ENCODE measurements at places on chromosomes 1 and 21.

GRCh38 chr1:225539575-225539974 is 111.7 kb upstream of the LBR start:
- no peak for DNase-seq

GRCh38 chr1:29812408-29813135 is 576.2 kb downstream of the PTPRU start:
- DNase-seq: no peak

GRCh38 chr1:31108861-31109260 is 43.3 kb upstream of the PUM1 start:
- no peak for DNase-seq

GRCh38 chr1:30133414-30134055 is 589.9 kb downstream of the MATN1 start:
- peak; percentile 31 for DNase-seq

- DNase-seq: no peak
Observed at GRCh38 chr1:218344814-218345672, at the start of gene TGFB2. TSS of gene TGFB2 (plus strand) at chr1:218345336. CDS start at chr1:218346702, 1,366 bp downstream.

DNA sequence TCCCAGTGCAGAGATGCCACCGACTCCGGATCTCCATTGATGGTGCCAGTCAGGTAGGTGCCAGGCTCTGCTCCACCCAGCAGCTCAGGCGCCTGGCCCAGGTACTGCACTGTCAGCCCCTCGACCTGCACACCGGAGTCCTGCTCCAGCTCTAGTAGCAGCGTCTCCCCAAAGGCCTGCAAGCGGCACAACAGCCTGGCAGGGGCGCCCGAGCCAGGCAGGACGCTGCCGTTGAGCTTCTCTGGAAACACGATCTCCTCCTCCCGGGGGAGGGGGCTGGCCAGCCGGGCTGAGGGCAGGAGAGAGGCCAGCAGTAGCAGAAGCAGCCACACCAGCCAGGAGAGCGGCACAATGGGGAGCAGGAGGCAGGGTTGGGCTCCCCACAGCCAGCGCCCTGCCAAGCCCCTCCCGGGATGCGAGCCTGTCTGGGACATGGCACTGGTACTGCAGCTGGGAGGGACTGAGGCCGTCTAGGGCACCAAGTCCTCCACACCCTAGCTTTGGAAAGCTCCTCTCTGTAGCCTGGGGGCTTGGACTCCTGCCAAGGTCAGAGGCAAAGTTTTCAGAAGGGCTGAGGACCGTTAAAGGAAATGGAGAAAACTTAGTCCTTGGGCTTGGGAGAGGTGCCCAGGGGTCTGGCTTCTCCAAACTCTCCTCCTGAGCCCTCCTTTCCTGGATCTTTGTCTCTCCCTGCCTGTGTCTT is 509 bp downstream of the ADAMTS4 start:
- DNase-seq: peak; percentile 71

GRCh38 chr21:28541371-28542112 is 451.1 kb downstream of the LTN1 start:
- no peak for DNase-seq

DNA sequence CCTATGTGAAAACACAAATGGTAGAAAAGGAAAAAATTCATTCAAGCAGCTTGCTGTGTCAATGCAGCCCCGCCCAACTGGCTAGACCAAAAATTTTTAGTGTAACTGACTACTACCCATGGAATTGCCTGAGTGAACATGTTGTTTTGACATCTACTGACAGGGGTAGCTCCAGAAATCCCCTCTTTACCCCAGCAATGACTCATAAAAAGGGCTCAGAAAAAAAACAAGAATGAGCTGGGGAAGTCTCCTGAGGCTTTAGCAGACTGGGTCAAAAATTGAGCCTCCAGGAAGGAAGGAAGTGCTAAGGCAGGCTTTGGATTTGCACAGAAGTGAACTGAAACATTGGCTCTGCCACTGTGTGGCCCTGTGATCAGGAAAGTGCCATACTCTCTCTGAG is 24.4 kb upstream of the FGGY start:
- DNase-seq: no peak

- no peak for DNase-seq
Observed at GRCh38 chr21:15793550-15794235, 63.9 kb downstream of the USP25 start.

DNA sequence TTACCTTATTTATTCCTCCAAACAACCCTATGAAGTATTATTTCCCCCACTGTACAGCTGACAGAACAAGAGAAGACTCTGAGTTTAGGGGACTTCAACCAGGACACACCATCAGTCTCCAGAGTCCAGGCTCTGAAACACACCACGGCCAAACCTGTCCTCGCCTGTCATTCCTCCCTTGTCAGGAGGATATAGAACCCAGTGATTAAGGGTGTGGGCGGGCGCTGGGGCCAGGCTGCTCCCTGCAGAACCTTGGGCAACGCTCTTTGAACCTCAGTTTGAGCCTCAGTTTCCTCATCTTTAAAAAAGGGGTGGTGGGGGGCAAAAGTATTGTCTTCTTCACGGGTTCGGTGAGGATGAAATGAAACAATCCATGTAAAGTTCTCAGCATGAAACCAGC is 9.4 kb upstream of the CEP85 start:
- no peak for DNase-seq

DNA sequence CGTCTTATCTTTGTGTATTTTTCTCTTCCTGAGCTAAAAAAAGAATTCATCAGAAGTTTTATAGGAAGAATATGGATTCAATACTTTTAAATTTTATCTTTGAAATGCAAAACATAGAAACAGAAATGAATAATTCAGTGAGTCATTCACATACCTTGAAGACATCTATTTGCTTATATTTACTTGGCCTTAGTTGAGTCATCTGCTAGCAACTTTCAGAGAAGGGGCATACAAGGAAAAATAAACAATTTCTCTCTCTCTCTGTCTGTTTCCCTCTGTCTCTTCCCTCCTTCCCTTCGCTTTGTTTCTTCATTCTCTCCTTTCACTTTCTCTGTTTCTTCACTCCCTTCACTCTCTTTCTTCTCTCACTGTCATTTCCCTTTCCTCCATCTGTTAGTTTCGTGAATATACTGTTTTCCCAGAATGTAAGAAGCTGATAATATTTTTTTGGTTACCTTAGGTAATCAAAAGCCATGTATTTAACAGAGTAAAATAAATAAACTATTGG is 477.2 kb downstream of the BRINP3 start:
- no peak for DNase-seq

GRCh38 chr1:24089743-24090555 is 22.0 kb downstream of the MYOM3 start:
- DNase-seq: no peak

- DNase-seq: no peak
Observed at GRCh38 chr1:95927061-95927460, 693.1 kb downstream of the RWDD3 start.

GRCh38 chr21:45322231-45322959 is 34.7 kb upstream of the POFUT2 start:
- no peak for DNase-seq

DNA sequence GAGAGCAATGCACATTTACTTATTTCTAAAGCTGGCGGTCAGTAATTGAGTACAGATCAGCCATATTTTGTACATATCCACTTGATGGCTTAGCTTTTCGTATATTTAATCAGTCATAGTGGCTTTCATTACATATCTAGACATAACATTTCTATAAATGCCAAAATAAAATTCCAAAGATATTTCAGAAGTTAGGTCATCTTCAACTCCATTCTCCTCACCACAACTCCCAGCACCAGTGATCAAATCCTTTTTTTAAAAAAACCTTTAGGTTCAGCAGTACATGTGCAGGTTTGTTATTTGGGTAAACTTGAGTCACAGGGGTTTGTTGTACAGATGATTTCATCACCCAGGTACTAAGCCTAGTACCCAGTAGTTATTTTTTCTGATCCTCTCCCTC is 53.9 kb upstream of the GNG4 start:
- no peak for DNase-seq

GRCh38 chr1:69524015-69524414 is 43.7 kb upstream of the LRRC7 start:
- no peak for DNase-seq

DNA sequence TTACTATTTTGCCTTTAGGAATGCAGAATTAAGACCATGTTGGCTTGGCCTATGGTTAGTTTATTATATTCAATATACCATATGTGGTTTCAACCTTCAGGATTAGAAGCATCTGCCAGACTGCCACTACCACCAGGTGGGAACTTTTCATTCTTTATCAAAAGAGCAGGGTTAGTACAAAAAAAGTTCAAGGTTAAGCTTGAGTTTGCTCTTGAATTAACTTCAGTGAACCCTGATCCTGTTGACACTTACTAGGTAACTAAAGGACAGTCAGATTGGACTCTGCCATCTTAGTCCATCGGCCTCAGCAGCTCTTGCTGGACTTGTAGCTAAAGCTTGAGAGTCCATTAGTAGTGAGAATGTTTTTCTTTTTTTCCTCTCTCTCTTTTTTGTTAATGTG is 22.1 kb downstream of the CLIC4 start:
- DNase-seq: no peak

GRCh38 chr1:153379591-153379990 is 4.2 kb upstream of the S100A12 start:
- no peak for DNase-seq

DNA sequence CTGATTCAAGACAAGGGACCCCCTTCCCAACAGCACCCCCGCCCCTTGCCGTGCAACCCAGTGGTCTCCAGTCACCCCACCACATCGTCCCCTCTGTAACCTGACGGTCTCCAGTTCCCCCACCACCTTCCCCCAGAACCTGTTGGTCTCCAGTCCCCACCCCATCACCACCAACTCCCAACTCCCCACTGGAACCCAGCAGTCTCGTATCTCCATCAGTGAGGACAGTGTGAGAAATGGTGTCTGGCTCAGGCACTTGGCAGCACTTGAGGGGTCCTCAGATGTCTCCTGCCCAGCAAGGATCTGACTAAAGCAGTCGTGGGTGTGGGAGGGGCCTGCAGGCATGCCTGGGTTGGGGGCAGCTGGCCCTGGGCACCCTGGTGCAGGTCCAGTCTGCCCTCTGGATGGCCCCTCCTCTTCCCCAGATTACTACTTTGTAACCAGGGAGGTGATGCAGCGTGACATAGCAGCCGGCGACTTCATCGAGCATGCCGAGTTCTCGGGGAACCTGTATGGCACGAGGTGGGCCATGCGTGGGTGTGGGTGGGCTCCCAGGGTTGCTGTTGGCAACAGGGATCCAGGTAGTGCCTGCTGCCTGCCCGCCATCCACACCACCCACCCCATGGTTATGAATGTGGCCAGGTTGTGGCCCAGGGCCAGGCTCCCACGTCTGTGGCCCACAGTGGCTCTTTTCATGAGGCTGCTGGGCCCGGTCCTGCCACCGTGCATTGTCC is 3.1 kb upstream of the GJC2 start:
- peak; percentile 18 for DNase-seq

- DNase-seq: no peak
Observed at GRCh38 chr1:162275622-162276175, 101.0 kb downstream of the SPATA46 start.

GRCh38 chr1:161199506-161200139 is 769 bp upstream of the ADAMTS4 start:
- no peak for DNase-seq

DNA sequence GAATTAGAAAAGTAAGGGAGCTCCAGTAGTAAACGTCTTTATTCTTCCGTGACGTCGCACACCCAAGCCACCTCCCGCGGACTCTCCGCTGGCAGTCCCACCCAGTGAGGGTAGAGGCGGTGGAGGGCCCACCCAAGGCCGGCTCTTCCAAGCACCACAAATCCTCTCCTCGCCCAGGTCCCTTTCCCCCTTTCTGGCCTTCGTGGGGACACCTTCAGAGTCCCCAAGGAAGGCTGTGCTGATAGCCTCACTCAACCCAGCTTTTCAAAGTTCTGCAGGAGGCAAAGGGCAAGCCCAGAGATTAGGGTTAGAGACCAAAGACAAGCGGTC is 349 bp upstream of the GPN2 start:
- DNase-seq: no peak

DNA sequence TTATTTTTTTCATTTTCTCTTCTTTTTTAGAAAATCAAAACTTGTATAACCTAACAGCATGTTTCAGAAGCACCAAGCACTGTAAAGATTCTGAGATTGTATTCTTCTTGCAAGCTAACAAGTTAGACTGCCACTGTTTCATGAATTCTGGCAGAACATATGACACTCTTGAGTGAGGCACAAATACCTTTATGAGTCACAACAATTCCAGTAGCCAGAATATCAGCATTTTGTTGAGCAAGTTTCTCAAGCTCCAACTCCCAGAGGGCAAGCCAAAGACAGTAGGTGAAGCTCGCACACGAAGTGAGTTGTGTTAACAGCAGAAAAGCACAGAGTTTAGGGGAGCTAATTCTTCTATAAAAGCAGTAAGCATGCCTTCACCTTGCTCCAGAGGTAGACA is 268.8 kb upstream of the NCAM2 start:
- DNase-seq: no peak

DNA sequence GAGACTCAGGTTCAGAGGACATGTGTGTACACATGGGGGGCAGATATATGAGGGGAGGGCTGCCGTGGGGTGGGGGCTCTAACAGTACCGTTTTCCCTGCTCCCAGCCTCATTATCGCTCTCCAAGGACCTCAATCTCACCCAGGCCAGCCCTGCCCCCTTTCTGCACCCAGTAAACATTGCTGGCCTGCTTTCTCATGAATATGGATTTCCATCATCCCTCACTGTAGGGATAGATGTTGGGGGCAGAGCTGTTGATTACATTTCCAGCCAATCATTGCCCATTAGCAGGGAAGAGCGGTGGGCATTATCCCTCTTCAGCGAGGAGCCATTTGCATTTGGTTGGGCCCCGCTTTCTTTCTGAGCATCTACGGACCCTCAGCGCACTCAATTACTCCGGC is 273.8 kb downstream of the RPS6KC1 start:
- DNase-seq: no peak

DNA sequence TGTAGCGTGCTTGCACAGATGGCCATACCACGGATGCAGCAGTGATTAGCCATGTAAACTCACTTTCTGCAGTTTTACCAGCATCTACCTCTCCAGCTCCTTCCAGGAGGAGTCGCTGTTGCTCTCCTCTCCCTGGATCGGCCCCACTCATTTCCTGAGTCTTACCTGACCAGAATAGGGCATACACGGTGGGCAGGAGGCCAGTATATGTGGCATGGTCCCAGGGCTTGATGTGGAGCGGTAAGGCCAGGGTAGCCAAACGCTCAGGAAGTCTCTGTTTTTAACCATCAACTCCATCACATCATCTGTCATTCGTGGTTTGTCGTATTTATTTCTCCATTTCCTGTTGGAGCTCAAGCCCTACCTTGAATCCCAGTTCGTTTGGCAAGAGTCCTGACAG is 163.4 kb upstream of the USP24 start:
- no peak for DNase-seq

DNA sequence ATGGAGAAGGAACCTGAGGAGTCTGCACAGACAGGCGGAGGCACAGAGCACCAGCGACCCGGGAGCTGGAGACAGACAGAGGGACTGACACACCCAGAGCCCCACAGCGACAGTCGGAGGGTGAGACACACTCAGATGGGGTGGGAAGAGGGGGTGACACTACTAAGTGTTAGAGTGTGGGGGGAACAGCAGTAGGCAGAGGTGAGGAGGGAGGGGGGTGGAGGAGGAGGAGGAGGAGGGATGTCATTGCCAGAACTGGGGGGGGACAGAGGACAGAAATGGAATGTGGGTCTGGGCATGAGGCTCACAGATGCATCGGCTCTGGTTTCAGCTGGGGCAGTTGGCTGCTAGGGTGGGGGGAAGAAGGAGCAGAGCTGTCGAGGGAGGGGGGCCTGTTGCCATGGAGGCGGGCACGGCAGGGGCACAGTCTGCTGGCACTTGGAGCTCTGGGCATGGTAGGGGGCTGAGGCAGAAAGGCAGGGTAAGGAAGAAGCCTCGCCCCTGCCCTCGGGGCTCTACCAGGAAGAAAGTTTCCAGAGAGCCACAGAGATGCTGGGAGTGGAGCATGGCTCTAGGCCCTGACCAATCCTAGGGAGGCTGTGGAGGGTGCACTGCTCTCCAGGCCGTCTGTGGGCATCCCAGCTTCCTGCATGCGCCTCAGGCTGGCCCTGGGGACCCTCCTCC is 37.3 kb downstream of the AHDC1 start:
- no peak for DNase-seq

GRCh38 chr1:183039330-183039729 is 16.1 kb downstream of the LAMC1 start:
- DNase-seq: peak; percentile 42
